ENCODE measurements at places on chromosomes 4 and X.

DNA sequence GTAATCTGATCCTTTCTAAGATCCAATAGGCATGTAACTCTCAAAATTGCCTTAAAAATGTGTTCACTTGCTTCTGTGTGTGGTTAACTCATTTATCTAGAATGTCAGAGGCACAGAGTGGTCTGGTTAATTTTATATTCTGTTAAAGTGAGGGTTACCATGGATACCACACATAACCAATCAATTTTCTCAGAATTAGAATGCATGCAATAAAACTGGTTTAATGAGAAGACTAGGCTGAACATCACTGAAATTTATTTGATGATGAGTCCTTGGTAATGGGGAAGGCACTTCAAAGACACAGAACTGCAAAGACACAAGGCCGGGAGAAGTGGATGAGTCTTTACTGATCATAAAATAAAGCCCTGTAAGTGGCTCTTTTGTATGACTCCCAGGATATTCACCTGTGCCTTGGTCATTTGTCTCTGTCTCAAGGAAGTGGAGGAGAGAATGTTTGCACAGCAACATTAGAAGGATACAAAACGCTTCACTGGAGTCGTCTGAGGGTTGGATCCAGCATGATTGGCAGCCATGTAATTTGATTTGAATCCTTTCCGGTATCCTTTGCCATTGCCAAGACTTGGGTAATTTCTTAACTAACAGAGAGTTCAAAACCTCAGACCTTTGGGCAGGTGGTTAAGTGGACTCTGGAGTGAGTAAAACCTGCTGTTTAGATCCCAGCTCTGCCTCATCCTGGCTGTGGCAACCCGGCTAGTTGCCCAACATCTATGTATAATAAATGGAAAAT, 94.0 kb upstream of the RBPJ start:
- DNase-seq, result no peak

- DNase-seq, result no peak
These were observed 1.2 kb upstream of the LETM1 start for GRCh38 chr4:1856943-1857699.

DNA sequence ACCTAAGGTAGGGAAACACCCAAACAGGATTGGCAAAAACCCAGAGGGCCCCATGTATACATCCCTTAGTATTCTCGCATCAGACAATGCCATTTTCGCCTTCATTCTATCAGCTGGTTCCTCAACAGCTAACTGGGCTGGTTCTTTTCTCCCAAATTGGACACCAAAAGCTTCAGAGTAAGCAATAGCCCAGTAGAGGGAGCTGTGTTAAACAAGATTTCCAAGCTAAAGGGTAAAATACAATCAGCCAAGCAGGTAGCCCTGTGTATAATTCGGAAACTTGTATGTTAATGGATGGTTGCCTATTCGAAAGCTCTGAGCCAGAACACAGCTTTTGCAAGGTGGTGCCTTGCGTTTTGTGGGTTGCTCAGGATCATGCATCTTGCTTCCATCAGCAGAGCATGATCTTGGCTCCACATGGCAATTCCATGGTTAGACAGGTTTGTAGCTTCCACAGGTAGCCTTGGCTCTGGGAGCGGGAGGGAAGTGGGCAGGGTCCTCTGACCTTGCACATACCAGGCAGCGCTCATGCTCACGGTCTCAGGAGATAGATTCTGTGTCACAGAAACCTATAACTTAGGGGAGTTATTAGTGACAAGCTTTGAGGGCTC, 115.2 kb upstream of the LNX1 start:
- DNase-seq, result no peak

GRCh38 chrX:70322784-70323183, 32.9 kb downstream of the KIF4A start:
- no peak for DNase-seq

GRCh38 chr4:42656679-42656943, 294 bp downstream of the ATP8A1 start:
- no peak for DNase-seq

GRCh38 chr4:86788826-86789225, 60.4 kb downstream of the SLC10A6 start:
- DNase-seq, result no peak

DNA sequence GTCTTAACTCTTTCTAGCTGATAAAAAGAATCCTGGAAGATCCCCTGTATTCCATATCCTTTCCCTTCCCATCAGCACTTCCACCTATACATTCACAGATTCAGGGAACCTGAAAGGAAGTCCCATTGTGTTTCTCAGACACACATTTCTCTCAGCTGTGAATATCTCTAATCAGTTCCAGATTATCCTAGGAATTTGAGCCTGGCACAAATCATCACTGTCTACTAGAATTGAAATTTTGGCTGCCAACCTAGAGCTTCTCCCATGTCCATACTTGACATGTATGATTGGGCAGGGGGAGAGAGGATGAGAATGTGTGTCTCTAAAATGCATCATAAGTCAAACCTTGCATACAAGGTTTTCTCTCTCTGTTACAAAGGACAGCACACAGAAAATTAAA, 53.1 kb downstream of the NDST3 start:
- DNase-seq, result no peak

GRCh38 chr4:5412296-5412695, 296.1 kb downstream of the EVC2 start:
- no peak for DNase-seq

GRCh38 chr4:141233673-141234072, 13.0 kb downstream of the ZNF330 start:
- DNase-seq, result no peak

- DNase-seq, result no peak
These were observed 155.4 kb upstream of the FRG1 start for GRCh38 chr4:189785257-189785656.

DNA sequence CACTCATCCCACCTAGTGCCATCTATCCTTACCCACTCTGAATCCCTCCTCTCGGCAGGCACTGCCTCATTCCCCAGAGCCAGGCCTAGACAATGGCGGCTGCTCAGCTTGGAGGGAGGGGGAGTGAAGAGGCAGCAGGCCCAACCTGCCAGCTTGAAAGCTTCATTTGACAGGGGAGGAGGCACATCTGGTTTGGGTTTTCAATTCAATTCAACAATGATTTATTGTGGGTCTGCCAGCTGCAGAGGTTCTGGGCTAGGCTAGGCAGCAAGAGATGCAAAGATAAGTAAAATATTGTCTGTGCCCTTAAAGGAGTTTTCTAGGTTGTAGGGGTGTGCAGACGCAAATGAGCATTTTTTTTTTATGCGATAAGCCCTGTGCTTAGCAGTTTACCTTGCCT, 58.5 kb downstream of the RTL9 start:
- DNase-seq, result no peak

DNA sequence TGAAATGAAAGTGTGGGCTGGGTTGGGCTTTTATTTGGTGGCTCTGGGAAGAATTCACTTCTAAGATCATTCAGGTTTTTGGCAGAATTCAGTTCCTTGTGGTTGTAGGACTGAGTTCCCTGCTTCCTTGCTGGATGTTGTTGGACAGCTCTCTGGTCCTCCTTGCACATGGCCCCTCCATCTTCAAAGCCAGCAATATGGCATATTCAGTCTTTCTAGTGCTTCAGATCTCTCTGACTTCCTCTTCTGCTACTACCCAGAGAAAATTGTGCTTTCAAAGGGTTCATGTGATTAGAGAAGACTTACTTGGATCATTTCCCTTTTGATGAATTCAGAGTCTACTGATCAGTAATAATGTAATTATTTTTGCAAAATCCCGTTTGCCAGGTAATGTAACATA, 12.8 kb upstream of the IGFBP7 start:
- DNase-seq, result no peak

DNA sequence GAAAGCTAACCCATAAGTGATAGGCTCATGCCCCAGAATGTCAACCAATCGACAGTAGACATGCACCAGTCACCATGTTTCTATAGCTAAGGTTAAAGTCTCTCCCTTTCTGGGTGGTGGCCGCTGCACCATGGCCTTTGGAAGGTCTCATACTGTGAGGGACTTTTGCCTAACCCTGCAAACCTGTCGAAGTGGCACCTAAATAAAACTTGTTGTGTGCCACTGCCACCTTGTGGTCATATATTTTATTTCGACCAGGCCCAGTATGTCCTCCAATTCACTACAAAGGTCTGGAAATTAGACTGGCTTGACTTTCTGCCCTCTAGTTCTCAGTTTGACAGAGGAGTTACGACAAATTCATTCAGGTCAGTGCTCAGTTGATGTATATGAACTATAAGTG, 163.1 kb downstream of the SMARCA1 start:
- DNase-seq, result no peak

GRCh38 chr4:95594013-95594412, 45.2 kb upstream of the UNC5C start:
- DNase-seq, result no peak

- no peak for DNase-seq
These were observed 63.8 kb upstream of the STS start for GRCh38 chrX:7083468-7084396.

DNA sequence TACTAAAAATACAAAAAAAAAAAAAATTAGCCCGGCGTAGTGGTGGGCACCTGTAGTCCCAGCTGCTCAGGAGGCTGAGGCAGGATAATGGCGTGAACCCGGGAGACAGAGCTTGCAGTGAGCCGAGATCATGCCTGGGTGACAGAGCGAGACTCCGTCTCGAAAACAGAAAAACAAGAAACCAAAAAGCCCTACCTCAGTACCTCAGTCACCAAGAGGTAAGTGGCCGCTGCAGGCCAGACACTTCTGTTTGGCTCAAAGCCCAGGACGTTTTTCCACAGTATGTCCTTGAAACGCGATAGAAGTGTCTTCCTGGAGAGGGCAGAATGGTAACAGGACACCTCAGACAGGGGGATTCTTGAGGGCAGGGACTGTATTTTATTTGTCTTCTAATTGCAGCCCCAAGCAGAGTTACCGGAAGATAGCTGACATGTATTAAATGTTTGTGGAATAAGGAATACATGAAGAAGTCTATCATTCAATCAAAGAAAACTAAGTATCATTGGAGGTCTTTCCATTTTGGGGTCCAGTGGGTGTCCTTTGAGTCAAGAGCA, 63.6 kb downstream of the CLNK start:
- DNase-seq, result no peak

- DNase-seq, result no peak
These were observed 294.0 kb downstream of the CAMK2D start for GRCh38 chr4:113467581-113467980.

GRCh38 chrX:8887004-8887403, 85.8 kb upstream of the FAM9A start:
- DNase-seq, result no peak

- no peak for DNase-seq
These were observed 13.8 kb downstream of the PNMA6E start for GRCh38 chrX:153387345-153387744.

GRCh38 chr4:82201303-82201702, 172.5 kb downstream of the HNRNPD start:
- no peak for DNase-seq

- DNase-seq, result no peak
These were observed 1.8 kb downstream of the ATP11C start for GRCh38 chrX:139930916-139931645.

- DNase-seq, result no peak
These were observed 26.2 kb downstream of the FGFR3 start for GRCh38 chr4:1819284-1819683.

- DNase-seq, result no peak
These were observed 66.6 kb downstream of the EDNRA start for GRCh38 chr4:147547314-147548056.

DNA sequence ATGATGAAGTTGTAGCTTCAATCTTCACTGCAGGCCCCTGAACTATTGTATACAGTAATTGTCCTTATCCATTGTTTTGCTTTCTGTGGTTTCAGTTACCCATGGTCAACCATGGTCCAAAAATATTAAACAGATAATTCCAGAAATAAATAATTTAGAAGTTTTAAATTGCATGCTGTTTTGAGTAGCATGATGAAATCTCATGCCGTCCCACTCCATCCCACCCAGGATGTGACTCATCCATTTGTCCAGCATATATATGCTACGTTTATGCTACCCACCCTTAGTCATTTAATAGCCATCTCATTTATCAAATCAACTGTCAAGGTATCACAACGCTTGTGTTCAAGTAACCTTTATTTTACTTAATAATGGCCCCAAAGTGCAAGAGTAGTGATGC, 34.5 kb downstream of the IQCM start:
- DNase-seq, result no peak

- no peak for DNase-seq
These were observed 53.0 kb upstream of the MYOZ2 start for GRCh38 chr4:119082661-119083060.

DNA sequence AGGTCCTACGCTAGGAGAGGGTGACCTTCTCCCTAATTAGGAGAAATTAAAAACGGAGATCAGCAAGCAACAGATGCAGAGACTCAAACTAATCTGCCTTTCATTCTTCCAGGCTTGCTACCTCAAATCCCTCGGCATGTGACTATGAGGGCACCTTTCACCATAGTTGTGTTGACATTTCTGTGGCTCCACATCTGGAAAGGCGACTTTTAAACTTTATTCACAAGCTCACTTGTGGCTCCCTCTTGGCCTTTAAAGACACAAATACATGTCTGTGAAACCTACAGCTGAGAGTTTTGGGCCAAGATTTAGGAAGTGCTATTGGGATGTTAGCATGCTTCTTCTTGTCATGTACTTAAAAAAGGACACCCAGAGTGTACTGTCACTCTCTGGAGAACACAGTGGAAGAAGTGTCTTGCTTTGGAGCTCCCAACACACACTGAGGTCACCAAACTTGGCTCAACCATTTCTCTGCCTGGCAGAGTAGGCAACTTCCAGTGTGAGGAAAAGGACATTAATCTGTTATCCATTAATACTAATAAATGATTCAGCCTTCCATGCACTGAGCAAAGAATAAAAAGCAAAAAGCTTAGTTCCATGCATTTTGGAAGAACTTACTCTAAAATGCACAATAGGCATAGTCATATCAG, 60.1 kb downstream of the LDB2 start:
- no peak for DNase-seq

DNA sequence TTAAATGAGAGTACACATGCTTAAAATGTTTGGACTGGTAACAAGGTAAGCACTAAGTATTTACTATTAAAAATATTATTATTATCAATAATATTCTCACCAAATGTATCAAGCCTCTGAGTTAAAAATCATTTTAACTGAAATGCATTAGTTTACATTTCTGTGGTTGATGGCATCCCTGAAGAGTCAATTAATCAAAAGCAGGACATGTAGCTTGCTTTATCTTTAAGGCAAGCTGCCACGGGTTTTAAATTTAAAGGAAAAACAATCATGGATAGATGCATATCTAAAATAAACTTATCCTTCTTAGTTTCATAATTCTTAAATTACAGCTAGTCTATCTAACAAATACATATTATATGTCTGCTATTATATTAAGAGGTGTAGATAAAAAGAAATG, 584.8 kb upstream of the INTU start:
- no peak for DNase-seq

DNA sequence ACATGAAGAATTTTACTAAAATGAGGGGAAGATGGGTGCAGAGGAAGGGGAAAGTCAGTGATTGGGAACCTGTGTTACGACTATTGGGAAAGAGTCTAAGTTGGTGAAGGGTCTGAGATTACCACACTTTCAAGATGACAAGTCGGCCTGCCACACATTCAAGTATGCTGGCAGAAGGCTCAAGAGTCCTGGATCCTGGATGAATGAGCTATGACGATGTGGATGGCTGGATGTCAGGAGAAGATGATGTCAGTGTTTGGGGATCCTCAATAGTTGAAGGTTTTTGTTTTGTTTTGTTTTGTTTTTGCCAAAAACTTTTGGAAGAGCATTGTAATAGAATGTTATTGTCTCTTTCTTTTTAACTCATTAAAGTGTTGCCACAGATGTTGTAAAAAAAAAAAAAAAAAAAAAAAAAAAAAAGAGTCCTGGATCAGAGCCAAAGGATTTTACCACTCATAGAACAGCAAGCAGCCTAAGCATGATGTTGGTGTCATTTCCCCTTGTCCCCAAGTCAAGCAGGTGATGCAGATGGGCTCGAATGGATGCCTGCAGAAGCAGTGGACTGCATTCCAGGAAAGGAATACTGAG, 120.6 kb downstream of the REELD1 start:
- DNase-seq, result no peak

Measured in breast epithelium (tissue), 4 donors.